ENCODE measurements at places on chromosomes 2 and 18. TPM values are rescaled to one million over a fixed set of nuclear protein-coding genes. Genes with fewer than 3 reads are reported as not detected.

Gene PLB1
- total RNA-seq: 0.39 TPM

Gene CRYGC
- total RNA-seq: not detected

Gene ALPP
- total RNA-seq: not detected

Gene MC5R
- total RNA-seq: not detected

Gene LBX2
- total RNA-seq: not detected

Gene GCG
- total RNA-seq: not detected

Gene TMEM150A
- 6.6 TPM for total RNA-seq

Gene TTN
- total RNA-seq: under 0.01 TPM

Gene ANKRD29
- total RNA-seq: 2.6 TPM

Gene UXS1
- 50.9 TPM for total RNA-seq

Gene ABCG5
- not detected for total RNA-seq

Gene TBR1
- total RNA-seq: 0.17 TPM

Gene SP100
- 2.9 TPM for total RNA-seq

Gene TTC21B
- total RNA-seq: 83.0 TPM

Gene ZNF236
- 23.4 TPM for total RNA-seq

Gene RAX
- total RNA-seq: 19.3 TPM

Gene HOXD12
- total RNA-seq: 0.58 TPM

Gene CABYR
- 7.9 TPM for total RNA-seq

Gene ABCA12
- 0.04 TPM for total RNA-seq

Gene CD302
- total RNA-seq: 0.24 TPM

Gene GALNT13
- not detected for total RNA-seq

Gene ITPRIPL1
- 23.9 TPM for total RNA-seq

Gene CD28
- total RNA-seq: not detected

Gene TDRD15
- total RNA-seq: not detected

Gene IGFBP5
- 5.4 TPM for total RNA-seq

Gene ALLC
- not detected for total RNA-seq

Gene AQP12A
- not detected for total RNA-seq

Gene GEN1
- total RNA-seq: 36.0 TPM

Gene INO80D
- total RNA-seq: 20.9 TPM

Gene LAMA1
- total RNA-seq: not detected

Gene ERFE
- 8.6 TPM for total RNA-seq

Gene BOLL
- not detected for total RNA-seq

Gene ZNF385B
- total RNA-seq: not detected

Gene ALK
- 14.7 TPM for total RNA-seq

Gene FER1L5
- total RNA-seq: 1.2 TPM

Gene LIPG
- total RNA-seq: 8.4 TPM

Gene HOXD1
- total RNA-seq: not detected

Gene PRSS56
- total RNA-seq: not detected

Gene CYRIA
- 183 TPM for total RNA-seq

Gene RNF152
- total RNA-seq: 3.6 TPM

Gene CTAGE1
- total RNA-seq: not detected

Gene CRYGD
- total RNA-seq: not detected

Gene COX5B
- 205 TPM for total RNA-seq

Gene COX7A2L
- total RNA-seq: 85.2 TPM

Gene SERPINB13
- 0.49 TPM for total RNA-seq

Gene TUBB8B
- 0.77 TPM for total RNA-seq

Gene TMEM37
- total RNA-seq: 13.8 TPM

Gene D2HGDH
- 30.7 TPM for total RNA-seq

Gene CDH2
- total RNA-seq: 30.2 TPM

Gene SLC5A7
- total RNA-seq: not detected

Gene PROM2
- 1.6 TPM for total RNA-seq

Gene CXXC1
- 94.5 TPM for total RNA-seq

All from A673 (cell line).